ENCODE measurements at places on chromosomes 5 and 9. TPM values are rescaled to one million over a fixed set of nuclear protein-coding genes. Genes with fewer than 3 reads are reported as not detected.

The TLR4 gene
- total RNA-seq, result 9.8 TPM

The RGS3 gene
- 43.0 TPM for total RNA-seq

The PCDHB8 gene
- 2.6 TPM for total RNA-seq

The EGFL7 gene
- 38.4 TPM for total RNA-seq

The SLC34A1 gene
- not detected for total RNA-seq

DNA sequence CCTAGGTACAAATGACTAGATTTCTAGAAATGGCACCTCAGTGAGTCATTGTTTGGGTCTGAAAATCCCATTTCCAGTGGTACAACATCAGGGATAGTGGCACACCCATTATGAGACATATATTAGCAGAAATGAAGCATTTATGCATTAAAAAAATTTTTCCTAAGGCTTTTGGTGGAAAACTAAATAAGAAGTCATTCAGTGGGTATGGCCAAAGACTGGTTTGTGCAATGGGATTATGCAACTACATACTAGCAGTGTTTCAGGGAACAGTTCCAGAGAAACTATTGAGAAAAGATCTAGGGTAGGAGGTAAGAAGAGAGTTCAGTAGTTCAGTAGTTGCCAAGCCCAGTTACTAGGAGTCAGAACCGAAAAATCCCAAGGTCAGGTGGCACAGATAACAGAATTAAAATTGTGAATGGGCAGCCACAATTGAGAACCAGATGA lies 106.5 kb upstream of the HAPLN1 start:
- no peaks in the 10 kb centered on the region for H3K4me1 ChIP-seq
- H3K27ac ChIP-seq, result no peak overlapping the region
- no peaks in the 10 kb centered on the region for H3K27me3 ChIP-seq
- no peak overlapping the region for H3K4me3 ChIP-seq
- no peak for DNase-seq

- DNase-seq, result no peak
- no peaks in the 10 kb centered on the region for H3K27me3 ChIP-seq
- no peak overlapping the region for H3K4me3 ChIP-seq
- no peaks in the 10 kb centered on the region for H3K36me3 ChIP-seq
- H3K4me1 ChIP-seq, result no peaks in the 10 kb centered on the region
These were observed 462.6 kb upstream of the PAPPA start for GRCh38 chr9:115690786-115691496.

- H3K36me3 ChIP-seq, result no peaks in the 10 kb centered on the region
- no peak for DNase-seq
- H3K27ac ChIP-seq, result no peak overlapping the region
- H3K27me3 ChIP-seq, result no peaks in the 10 kb centered on the region
- H3K4me3 ChIP-seq, result no peak overlapping the region
These were observed 98.7 kb downstream of the EDIL3 start for GRCh38 chr5:84285641-84286637.

DNA sequence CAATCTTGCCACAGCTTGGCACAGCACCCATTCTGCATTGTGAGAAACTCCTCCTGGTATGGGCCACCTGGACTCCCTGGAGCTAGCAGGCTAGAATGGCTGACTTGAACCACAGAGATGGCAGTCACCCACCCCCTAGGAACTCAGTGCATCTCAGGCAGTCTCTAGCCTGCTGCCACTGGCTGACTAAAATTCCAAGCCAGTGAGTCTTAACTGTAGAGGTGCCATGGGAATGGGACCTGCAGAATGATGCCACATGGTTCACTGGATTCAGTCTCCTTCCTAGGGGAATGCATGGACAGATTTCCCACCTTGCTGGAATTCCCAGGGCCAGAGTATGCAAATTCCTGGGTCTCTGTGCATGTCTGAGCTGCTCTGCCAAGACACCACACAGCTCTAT lies 382.9 kb downstream of the MAN2A1 start:
- no peaks in the 10 kb centered on the region for H3K36me3 ChIP-seq
- H3K4me3 ChIP-seq, result no peak overlapping the region
- no peaks in the 10 kb centered on the region for H3K27me3 ChIP-seq
- no peaks in the 10 kb centered on the region for H3K4me1 ChIP-seq

All from thyroid gland (tissue), 4 donors.